ENCODE measurements at places on chromosomes 7 and 10. TPM values are rescaled to one million over a fixed set of nuclear protein-coding genes. Genes with fewer than 3 reads are reported as not detected.

DNA sequence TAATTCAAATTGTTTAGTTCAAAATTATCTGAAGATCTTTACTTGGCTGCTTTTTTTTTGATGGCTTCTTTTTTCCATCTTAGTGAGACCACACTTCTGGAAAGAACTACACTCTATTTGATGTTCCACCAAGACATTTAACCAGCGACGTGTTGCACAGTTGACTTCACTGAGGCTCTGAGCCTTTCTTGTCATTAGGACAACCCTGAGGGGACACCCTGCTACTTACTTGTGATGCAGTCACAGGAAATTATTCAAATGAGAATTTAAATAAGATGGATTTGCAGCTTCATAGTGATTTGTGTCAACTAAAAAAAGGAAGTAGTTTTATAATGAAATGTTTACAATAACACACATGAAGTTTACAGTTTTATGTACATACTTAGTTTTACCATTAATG is 25.6 kb upstream of the PIK3CG start:
- no peak for DNase-seq
- no peaks in the 10 kb centered on the region for H3K27me3 ChIP-seq
- H3K36me3 ChIP-seq: no peaks in the 10 kb centered on the region
- H3K27ac ChIP-seq: no peak overlapping the region

- no peak within 1 kb of the TSS for H3K4me3 ChIP-seq
- H3K36me3 ChIP-seq: no peaks in the 10 kb centered on the region
- DNase-seq: no peak
- H3K4me1 ChIP-seq: no peaks in the 10 kb centered on the region
These were observed at the start of gene SYCE1 for GRCh38 chr10:133565441-133566294. SYCE1 (minus strand) TSS chr10:133565583; CDS start chr10:133565529, 54 bp downstream.

DNA sequence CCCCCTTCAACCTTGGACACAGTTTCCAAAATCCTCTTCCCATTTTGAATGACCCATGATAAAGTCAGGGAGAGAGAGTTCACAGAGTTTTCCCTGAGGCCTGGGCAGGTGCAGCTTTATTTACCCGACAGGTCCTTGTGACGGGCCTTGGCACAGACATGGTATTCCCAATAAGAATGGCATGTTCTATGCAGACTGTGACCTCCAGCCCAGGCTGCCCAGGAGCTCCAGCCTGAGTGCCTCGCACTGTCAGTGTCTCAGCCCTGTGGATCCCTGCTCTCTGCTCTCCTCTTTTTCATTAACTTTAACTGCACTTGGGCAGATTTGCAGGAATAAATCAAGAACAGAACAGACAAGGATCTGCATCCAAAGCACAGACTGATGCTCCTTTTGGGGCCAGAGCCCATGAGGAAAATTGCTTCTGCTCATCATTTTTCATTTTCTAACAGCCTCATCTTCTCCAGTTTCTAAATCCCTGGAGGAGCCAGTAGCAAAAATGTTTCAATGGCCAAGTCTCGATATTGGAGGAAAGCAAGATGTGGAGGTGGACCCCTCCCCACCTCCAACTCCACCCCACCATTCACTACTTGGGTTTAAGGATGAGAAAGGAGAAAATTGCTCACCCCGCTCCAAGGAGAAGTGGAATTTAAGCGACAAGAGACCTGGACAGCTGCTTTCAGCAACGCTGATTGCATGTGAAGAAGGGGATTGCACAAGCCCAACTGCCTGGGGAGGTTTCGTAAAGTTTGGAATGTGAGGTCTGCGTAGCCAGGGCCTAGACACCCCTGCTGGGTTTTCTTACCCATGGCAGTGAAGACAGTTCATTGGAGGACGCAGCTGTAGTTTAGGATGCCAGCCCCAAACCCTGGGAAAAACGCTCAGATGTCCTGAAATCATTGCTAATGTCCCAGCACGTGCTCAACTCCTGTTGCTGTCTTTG is 225.9 kb downstream of the WDR11 start:
- no peaks in the 10 kb centered on the region for H3K27me3 ChIP-seq
- H3K4me3 ChIP-seq: no peak overlapping the region
- H3K27ac ChIP-seq: no peak overlapping the region
- DNase-seq: no peak
- peaks cover 12% of the 10 kb centered on the region for H3K4me1 ChIP-seq

GRCh38 chr10:103238506-103239252 is 7.0 kb upstream of the RPEL1 start:
- H3K4me3 ChIP-seq: peak overlapping the region; percentile 60
- DNase-seq: peak; percentile 80
- peak overlapping the region; percentile 100 for H3K27ac ChIP-seq
- H3K36me3 ChIP-seq: peaks cover 30% of the 10 kb centered on the region
- H3K4me1 ChIP-seq: peaks cover 26% of the 10 kb centered on the region

The C10orf62 gene
- 1.5 TPM for total RNA-seq

GRCh38 chr7:146411975-146412374 is 295.4 kb downstream of the CNTNAP2 start:
- no peak overlapping the region for H3K27ac ChIP-seq
- no peak overlapping the region for H3K4me3 ChIP-seq
- H3K4me1 ChIP-seq: no peaks in the 10 kb centered on the region
- H3K36me3 ChIP-seq: no peaks in the 10 kb centered on the region
- no peaks in the 10 kb centered on the region for H3K27me3 ChIP-seq

All from Calu3 (cell line).